Stimulated activated CD4-positive, alpha-beta T cell treated with anti-CD3 and anti-CD28 coated beads, Interleukin-2, amount 100 ng/mL, for 24 hours (primary cell): ENCODE measurements at places on chromosomes 1 and 21.

- DNase-seq = no peak
These were observed 145.2 kb upstream of the ZNF648 start for GRCh38 chr1:182206626-182207239.

GRCh38 chr1:56526571-56527174 lies 52.7 kb downstream of the PLPP3 start:
- DNase-seq = no peak

GRCh38 chr1:11616766-11617165 lies 37.5 kb downstream of the FBXO2 start:
- DNase-seq = no peak

DNA sequence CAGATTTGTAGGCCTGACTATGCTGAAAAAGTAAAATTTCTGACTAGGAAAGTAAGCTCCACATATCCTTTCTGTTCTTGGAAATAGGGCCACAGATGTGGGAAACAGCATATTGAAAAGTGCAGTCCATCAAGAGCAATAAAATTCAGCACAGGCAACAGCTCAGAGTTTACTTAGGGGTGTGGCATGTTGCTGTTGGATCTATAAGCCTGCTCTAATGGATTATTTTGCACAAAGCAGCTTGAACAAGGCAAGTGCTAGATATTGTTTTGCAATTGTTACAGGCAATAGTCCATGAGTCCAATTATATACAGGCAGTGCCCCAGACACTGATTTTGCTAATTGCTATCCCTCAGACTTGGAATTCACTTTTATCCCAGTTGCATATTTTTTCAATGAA lies 289.8 kb upstream of the SNX7 start:
- DNase-seq = no peak

GRCh38 chr1:220526294-220526693 lies 1.6 kb upstream of the MARK1 start:
- no peak for DNase-seq

DNA sequence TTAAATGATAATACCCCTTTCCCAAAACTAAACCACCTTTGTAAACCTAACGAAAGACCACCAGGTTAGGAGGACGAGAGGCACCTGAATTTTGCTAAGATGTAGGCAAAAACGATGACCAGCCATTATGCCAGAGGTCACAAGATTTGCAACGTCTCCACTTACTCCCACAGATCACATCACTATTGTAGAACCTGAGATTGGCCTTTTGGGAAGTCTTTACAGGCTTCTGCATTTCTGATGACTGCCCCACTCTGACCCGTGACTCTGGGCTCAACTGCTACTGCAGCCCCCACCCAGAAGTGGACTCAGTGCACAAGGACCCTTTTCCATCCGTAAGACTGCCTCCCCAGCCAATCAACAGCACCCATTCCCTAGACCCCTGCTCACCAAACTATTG lies 36.4 kb upstream of the COL6A2 start:
- no peak for DNase-seq

DNA sequence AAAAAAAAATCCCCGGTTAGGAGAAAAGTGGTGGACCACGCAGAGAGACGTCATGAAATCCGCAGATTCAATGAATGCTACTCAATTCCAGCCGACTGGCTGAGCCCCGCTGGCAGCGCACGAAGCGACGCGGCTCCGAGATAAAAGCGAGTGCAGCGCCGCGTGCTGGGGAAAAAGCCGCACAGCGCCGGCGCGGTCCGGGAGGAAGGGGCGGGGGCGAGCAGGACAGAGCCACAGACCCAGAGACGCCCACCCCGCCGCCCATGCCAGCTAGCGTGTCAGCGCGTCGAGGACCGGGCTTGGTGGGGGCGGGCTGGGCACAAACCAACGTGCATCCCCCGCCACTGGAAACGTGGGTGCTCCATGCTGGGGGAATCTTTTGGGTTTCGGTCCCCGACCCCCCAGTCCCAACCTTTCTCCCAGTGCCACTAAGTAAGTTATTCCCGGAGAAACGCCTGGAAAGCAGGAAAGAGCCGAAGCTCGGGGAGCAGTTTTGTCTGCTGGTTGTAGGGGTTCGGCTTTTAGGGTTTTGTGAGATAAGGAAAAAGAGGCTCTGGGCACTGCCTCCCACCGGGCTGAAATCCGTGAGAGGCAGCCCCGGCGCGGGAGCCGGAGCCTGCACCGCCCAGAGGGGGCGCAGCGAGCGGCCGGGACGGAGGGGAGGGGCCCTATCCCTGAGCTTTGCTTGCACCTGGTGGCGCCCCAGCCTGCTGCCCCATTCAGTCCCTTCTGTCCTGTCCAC lies at the start of gene KCNJ6:
Gene KCNJ6 (minus strand): TSS at position 148 of the 742 bp plus-strand sequence. CDS start 75,775 bp downstream, outside the sequence.
- DNase-seq = peak; percentile 24

- no peak for DNase-seq
These were observed 84.3 kb downstream of the HS2ST1 start for GRCh38 chr1:86998727-86999126.

- DNase-seq = no peak
These were observed 30.0 kb downstream of the KNCN start for GRCh38 chr1:46521414-46521813.

DNA sequence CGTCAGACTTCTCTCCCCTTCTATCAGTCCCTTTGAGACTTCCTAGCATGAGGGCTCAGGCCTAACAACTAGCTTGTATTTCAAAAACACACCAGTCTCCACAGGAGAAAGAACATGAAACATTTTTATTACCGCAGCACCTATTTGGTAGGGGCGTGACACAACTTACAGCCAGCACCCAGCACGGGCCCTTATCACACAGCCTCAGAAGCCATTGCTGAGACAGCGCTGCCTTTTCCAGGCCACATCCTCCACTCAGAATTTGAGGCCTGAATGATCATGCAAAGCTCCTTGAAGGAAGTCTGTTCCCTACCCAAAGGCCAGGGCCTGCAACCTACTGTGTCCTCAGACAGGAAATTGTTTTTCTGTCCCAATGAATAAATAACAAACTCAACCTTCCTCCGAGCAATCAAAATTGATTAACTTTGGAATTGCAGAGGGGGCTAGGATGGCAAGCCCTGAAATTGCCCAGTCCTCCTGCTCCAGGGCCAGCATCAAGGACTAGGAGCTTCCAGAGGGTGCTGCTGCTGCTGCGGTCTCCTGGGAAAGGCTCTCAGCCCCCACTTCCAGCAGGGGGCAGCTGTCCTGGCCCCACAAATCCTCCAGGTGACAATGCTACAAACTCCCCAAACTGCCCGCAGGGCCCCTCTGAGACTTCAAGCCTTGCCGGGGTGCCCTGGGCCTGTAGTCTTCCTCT lies 94.3 kb upstream of the GALNT2 start:
- DNase-seq = peak; percentile 11

- DNase-seq = no peak
These were observed 81.1 kb upstream of the SPATA6 start for GRCh38 chr1:48552903-48553606.

DNA sequence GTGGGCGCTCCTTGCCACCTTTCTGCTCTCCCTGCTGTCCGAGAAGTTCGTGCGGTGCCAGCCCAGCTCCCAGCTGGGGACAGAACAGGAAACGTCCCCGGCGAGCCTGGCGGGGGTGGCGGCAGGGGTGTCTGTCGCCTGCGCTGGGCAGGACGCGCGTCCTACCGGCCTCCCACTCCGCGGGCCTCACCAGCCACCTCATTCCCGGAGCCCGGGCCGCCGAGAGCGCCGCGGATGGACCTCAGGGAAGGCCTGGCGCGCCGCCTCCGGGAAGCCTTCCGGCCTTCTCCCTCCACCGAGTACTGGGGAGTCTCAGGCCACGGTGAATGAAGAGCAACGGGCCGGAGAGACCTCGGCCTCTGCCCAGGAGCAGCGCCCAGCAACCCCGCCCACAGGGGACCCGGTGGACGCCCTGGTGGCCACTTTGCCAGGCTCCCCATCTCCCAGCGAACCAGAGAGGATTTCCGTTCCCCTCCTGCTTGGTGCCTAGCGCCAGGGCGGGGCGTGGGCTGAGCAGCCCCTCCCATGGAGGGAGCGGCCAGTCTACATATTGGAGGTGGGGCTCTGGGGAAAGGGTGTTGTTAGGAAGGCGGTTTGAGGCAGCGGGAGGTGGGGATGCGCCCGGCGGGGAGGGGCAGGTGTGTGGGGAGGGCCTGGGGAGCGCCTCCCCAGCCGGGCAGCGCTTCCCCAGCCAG lies 9.5 kb upstream of the TNFRSF14 start:
- peak; percentile 78 for DNase-seq

DNA sequence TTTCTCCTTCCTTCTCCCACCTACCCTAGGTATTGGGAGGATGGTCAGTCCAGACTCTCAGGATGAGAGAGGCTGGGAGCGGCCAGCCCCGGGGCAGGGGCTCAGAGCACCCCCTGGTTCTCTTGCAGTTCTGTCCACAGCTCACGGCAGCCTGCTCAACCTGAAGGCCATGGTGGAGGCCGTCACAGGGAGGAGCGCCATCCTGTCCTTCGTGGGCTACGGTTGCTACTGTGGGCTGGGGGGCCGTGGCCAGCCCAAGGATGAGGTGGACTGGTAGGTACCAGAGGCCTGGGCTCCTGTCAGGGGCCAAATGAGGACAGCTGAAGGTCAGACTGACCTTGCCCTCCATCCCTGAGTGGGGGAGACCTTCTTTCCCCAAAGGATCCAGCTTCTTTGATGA lies 4.2 kb downstream of the PLA2G2F start:
- DNase-seq = no peak

GRCh38 chr1:194043984-194044755 lies 857.8 kb upstream of the B3GALT2 start:
- no peak for DNase-seq

DNA sequence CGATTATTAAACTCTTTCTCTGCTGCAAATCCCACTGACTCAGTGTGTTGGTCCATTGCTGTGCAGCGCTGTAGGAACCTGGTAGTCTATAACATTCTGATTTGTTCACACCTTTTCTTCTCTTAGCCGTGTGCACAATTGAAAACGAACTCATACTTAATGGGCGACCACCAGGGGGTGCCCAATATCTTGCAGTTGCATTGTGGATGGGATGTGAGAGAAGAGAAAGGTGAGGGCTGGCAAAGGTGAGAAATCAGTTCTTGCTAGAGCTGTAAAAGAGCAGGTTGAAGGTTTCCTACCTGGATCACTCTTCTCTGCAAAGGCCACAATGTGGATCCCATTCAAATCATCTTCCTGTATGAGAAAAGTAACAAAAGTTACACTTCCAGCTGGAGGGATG lies 51.0 kb downstream of the CASQ2 start:
- no peak for DNase-seq

DNA sequence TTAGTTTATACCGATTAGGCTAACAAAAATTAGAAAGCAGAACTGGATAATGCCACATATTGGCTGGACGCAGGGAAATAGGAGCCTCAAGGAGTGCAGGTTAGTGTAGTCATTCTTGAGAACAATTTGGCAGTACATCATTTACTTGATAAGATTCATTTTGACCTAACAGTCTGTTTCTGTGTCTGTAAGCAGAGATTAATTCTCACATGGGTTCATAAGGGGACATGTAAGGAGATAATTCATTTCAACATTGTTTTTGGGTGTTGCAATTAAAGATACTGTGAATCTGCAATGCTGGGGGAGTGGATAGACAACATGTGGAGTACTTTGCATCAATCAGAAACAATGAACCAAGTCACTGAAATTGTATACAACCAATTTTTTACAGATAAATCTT lies 32.0 kb downstream of the AGO3 start:
- DNase-seq = no peak

DNA sequence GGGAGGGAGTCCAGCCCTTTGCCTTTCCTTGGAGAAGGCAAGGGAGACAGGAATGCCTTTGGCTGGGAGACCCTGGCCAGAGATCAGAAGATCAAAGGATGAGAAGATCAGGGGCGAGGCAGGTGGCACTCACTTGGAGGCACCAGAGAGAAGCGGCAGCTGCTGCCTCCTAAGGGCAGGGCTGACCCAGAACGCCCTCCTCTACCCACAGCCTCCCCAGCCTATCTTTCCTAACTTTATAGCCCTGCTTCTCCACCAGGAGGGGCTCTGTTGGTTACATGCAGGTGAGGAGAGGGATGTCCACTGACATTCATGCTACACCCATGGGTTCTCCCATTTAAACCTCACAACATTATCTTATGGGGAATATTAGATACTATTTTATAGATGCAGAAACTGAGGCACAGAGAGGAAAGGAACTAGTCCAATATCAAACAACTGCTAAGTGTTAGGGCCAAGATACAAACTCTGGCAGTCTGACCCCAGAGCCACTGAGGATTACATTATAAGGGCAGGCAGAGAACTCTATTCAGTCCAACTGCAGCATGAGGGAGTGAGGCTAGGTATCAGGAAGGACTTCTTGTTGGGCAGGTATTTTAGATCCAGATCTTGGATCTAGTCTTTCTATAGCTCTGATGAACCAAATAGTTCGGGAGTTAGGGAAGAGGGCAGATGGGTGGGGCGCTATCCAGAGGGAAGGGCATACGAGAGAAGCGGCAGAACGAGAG lies 19.9 kb downstream of the LGR6 start:
- DNase-seq = no peak

DNA sequence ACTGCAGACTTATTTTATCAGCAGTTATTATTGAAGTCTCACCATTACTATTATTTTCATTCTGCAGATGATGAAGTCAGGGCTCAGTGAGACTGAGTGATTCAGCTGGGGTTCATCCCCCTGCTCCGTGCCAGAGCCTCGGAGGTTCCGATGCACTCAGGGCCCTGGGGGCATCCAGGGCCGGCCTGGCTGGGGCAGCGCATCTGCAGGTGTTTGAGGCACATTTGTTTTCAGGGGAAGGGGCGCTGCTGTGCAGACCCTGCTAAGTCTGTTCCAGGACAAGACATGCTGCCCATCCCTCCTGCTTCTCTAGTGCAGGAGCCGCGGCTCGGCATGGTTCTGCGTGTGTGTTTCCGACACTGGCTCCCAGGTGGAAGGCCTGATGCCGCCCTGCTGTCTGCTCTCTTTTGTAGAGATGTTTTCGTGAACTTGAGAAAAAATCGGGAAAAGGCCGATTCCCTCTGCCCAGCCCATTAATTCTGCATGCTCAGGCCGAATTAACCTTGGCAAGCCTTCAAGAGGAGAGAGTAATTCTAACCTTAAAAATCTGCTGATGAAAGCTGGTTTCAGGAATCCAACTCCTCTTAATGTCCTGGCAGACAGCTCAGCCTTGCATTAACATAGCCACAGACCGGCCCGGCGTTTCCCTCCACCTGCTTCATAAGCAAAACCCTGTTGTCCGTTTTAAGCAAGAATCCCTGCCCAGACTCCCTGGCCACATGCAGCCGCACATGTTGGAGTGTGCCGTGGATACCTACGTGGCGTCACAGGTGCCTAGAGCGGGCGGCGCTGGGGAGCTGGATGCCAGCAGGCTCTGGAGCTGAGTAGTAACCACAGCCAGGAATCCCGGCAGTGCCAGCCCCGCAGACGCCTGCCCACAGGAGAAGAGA lies 316.0 kb upstream of the VAMP3 start:
- no peak for DNase-seq

GRCh38 chr1:17360272-17360956 lies 11.6 kb upstream of the PADI6 start:
- DNase-seq = no peak

DNA sequence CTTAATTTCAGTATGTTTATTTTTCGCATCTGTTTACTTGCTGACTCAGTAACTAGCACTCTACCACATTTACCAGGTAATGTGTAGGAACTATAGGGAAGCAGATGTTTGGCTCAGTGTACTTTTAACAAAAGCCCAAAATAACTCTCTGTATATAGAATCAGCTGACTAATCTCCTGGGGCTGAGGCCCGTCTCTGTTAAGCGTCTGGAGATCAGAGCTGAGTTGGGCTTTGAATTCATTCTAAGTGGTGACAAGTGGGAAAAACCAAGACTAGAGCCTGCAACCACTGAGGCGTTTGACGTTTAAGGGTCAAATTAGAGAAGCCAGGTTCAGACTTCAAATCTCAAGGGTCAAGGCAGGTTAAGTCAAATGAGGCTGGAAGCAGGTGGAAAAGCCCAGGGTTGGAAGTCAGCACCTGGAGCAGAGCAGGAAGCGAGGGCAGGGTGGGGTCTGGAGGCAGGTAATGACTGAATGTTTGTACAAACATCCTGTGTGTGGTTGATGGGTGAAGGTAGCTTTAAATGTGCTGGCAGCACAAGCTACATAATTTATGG lies 56.8 kb upstream of the LYST start:
- no peak for DNase-seq
